ENCODE measurements at places on chromosomes 16 and 17. TPM values are rescaled to one million over a fixed set of nuclear protein-coding genes. Genes with fewer than 3 reads are reported as not detected.

SP6 gene
- 0.04 TPM for polyA plus RNA-seq

TRIM72 gene
- not detected for polyA plus RNA-seq

TMEM238L gene
- polyA plus RNA-seq, result not detected

SLC5A10 gene
- polyA plus RNA-seq, result not detected

TMEM106A gene
- 4.5 TPM for polyA plus RNA-seq

GRCh38 chr16:35146723-35147458 is 1687.5 kb downstream of the TP53TG3F start:
- DNase-seq, result no peak

DNA sequence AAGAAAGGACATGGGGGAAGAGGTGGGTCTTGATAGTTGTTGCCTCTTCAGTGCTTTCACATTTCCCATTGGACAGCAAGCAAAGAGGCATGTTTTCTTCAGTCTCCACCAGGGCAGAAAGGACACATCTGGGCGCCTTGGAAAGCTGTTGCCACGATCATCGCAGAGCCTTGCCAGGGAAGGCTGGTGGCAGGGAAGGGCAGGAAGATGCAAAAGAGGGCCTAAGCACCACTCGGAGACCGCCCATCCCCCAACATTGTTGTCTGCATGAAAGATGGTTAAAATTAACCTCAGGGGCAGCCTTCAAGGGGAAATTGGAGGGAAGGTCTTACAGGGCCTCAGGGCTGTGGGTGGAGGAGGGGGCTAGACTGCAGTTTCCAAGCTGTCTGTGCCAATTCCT is 114.2 kb downstream of the SOX9 start:
- DNase-seq, result no peak

GRCh38 chr17:55774846-55775271 is 24.0 kb downstream of the PCTP start:
- DNase-seq, result no peak

DNA sequence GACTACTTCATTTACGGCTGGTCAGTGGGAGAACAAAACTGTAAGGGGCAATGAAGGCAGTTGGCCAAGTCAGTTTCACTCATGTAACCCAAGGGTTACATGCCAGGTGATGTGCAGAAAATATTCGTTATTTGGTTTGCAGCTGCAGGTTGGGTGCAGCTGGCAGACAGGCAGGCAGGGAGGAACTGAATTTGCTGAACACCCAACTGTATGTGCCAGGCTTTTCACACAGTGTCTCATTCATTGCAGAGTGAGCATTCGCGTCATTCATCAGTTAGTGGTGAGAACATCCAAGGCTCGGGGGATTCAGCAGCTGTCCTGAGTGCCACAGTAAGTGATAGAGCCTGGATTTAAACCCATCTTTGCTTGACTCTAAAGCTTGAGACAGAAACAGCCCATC is 59.7 kb downstream of the ABCC6 start:
- no peak for DNase-seq
